ENCODE measurements at places on chromosomes 2 and 18. TPM values are rescaled to one million over a fixed set of nuclear protein-coding genes. Genes with fewer than 3 reads are reported as not detected.

Gene CCDC88A
- 87.5 TPM for total RNA-seq

Gene CDH2
- total RNA-seq, result 36.2 TPM

Gene CHRNG
- total RNA-seq, result not detected

Gene HOXD10
- not detected for total RNA-seq

Gene GPR35
- total RNA-seq, result 1.4 TPM

Gene CYS1
- total RNA-seq, result 0.07 TPM

DNA sequence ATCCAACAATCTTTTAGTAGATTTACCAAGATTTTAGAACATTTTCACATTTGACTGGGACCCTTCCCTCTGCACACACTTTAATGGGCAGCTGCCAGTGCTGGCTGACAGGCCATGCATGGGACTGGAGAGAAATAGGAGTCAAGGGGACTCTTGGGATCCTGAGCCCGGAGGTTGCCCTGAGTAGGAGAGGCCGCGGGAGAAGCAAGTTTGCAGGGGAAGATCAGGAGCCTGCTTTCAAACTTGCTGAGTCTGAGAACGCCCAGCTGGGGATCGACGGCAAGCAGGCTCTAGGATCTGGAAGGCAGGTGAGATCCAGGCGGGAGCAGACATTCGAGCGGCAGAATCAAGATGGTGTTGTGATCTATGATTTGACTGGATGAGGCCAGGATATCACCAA lies 186.1 kb downstream of the HDAC4 start:
- H3K36me3 ChIP-seq, result no peaks in the 10 kb centered on the region
- no peak overlapping the region for H3K27ac ChIP-seq
- no peak for DNase-seq
- no peaks in the 10 kb centered on the region for H3K27me3 ChIP-seq

- no peak overlapping the region for H3K27ac ChIP-seq
- no peak overlapping the region for H3K4me3 ChIP-seq
- H3K4me1 ChIP-seq, result no peaks in the 10 kb centered on the region
- H3K36me3 ChIP-seq, result peaks cover 100% of the 10 kb centered on the region
Measured at GRCh38 chr2:241235859-241236593, 47.5 kb downstream of the ANO7 start.

DNA sequence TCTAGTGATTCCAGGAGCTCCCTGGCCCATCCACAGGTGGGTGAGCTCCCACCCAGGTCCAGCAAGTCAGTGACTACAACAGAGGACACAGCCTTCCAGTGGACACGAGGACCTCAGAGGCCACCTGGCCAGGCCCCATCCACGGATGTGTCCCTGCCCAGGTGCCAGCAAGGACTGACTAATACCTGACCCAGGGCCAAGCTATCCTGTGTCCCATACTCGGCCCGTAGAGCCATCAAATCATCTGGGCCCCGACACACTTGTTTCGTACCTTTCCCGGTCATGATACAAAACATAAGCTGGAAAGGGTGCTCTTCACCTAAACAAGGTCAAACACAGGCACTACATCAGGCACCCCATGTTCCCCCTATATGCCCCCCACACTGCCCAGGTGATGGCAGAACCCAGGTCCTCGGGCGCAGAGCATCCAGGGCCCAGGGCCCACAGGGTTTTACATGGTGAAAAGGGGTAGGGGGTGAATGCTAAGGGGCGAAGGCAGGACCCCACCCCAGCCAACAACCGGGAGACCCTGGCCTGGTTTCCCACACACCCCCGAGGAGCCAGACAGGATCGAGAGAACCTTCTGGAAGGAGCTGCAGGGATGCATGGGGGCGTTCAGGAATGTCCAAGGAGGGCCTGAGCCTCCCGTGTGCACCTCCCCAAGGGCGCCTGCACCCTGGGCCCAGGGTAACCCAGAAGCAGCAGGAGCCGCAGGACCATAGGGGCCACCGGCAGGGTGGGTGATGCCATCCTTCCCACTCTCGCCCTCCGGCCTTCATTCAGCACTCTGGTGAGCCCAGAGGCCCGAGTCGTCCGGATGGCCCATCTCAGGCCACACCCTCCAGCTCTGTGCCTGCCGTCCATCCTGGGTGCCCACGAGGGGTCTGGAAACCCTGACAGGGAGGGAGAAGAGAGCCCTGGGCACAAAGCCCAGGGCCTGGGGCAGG lies 94.3 kb downstream of the HDAC4 start:
- H3K27ac ChIP-seq, result no peak overlapping the region
- H3K36me3 ChIP-seq, result no peaks in the 10 kb centered on the region
- no peaks in the 10 kb centered on the region for H3K27me3 ChIP-seq
- DNase-seq, result no peak
- no peaks in the 10 kb centered on the region for H3K4me1 ChIP-seq

DNA sequence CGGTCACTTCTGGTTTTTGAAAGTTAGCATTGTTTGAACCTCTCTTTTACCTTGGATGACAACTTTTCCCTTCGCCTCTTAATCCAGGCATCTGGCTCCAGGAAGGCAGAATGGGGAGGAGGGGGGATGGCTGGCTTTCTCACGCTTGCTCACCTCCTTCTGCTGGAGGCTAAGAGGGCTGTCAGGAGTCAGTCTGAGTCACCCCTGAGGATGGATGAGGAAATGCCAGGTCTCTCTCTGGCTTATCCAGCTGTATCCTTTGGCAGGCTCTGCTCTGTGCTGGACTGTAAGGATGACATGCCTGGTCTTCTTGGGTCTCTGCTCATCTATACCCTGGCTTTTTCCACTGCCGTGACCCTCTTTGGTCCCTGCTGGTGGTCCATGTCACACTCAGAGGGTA lies 142.9 kb upstream of the GYPC start:
- H3K27ac ChIP-seq, result no peak overlapping the region
- peaks cover 8% of the 10 kb centered on the region for H3K36me3 ChIP-seq
- H3K27me3 ChIP-seq, result no peaks in the 10 kb centered on the region
- H3K4me3 ChIP-seq, result no peak overlapping the region
- DNase-seq, result no peak

GRCh38 chr2:212667751-212668316 lies 129.2 kb upstream of the ERBB4 start:
- no peak overlapping the region for H3K27ac ChIP-seq
- H3K4me3 ChIP-seq, result no peak overlapping the region
- no peak for DNase-seq
- H3K36me3 ChIP-seq, result no peaks in the 10 kb centered on the region

DNA sequence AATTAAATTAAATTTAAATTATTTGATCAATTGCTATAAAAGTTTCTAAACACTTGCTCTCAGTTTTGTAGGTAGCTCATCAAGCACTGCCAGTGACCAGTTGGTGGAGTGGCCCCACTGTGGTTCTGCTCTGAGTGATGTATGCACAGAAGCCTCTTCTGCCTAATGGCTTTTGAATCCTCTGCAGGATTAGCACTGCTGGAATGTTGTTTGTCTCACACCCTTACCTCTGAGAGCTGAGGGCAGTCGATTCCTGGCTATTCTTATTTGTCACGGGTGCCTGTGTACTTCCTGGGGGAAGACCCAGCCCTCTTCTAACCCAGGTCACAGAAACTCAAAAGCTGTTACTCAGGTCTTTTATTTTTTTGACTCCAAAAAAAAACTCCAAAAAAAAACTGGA lies 9.5 kb downstream of the CAPN14 start:
- no peak overlapping the region for H3K27ac ChIP-seq
- H3K4me3 ChIP-seq, result no peak overlapping the region
- no peaks in the 10 kb centered on the region for H3K36me3 ChIP-seq
- no peaks in the 10 kb centered on the region for H3K4me1 ChIP-seq
- H3K27me3 ChIP-seq, result no peaks in the 10 kb centered on the region

GRCh38 chr2:8529706-8530277 lies 152.1 kb upstream of the ID2 start:
- H3K4me3 ChIP-seq, result no peak overlapping the region
- H3K27me3 ChIP-seq, result no peaks in the 10 kb centered on the region
- peaks cover 12% of the 10 kb centered on the region for H3K36me3 ChIP-seq
- H3K27ac ChIP-seq, result no peak overlapping the region
- H3K4me1 ChIP-seq, result peaks cover 6% of the 10 kb centered on the region

DNA sequence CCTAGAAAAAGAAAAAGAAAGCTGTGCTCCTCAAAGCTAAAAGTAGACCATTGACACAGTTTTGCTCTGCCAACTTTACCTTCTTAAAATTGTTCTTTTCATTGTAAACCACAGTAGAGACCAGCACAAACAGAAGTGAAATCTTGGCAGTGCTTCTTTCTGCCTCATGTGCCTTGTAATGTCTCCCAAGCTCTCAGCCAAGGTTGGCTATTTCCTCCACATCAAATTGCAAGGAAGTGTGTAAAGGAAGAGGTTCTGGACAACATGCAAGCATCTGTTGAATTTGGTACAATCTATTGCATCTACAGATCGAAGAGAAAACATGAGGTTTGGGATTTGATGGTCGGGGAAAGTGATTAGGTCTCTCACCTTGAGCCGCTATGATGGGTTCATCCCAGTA lies 83.3 kb upstream of the PNPT1 start:
- no peaks in the 10 kb centered on the region for H3K36me3 ChIP-seq
- H3K27me3 ChIP-seq, result no peaks in the 10 kb centered on the region
- H3K4me3 ChIP-seq, result no peak overlapping the region

DNA sequence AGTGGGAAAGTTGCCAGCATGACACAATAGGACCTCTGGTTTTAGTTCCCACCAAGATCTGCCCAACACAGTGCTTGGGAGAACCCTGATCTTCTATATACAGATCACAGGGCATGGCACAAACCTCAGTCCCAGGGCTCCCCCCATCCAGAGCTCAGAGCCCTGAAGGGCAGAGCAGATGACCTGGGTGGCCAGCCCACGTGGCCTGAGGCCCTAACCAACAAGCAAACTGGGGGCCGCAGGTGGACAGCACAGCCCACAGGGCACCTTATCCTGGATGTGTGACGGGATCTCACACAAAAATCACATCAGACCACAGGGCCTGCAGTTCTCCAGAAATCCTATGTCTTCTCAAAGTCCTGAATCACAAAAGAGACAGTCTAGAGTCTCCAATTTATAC lies 34.7 kb downstream of the CRACDL start:
- H3K4me1 ChIP-seq, result no peaks in the 10 kb centered on the region
- H3K27ac ChIP-seq, result no peak overlapping the region
- H3K36me3 ChIP-seq, result no peaks in the 10 kb centered on the region

DNA sequence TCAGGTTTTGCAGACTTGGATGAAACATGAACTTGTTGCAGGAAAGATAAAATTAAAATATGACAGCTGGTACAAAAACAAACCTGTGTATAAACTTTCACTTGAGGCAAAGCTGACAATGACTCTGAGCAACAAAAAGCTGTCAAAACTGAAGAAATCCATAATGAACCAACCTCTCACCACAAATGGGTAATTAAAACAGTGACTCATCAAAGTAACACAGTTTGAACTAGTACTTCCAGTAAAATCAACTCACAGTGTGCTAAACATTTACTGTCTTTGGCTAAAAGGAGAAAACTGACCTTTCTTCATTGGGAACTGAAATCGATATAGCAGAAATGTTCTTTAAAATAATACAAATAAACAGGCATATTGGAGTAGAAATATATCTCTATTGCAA lies 209.7 kb downstream of the WDPCP start:
- H3K4me3 ChIP-seq, result no peak overlapping the region
- no peak overlapping the region for H3K27ac ChIP-seq
- peaks cover 3% of the 10 kb centered on the region for H3K36me3 ChIP-seq
- no peaks in the 10 kb centered on the region for H3K27me3 ChIP-seq
- DNase-seq, result no peak

- no peaks in the 10 kb centered on the region for H3K27me3 ChIP-seq
- no peak overlapping the region for H3K27ac ChIP-seq
- H3K36me3 ChIP-seq, result no peaks in the 10 kb centered on the region
- DNase-seq, result no peak
Measured at GRCh38 chr2:128513116-128513960, 194.7 kb upstream of the HS6ST1 start.

GRCh38 chr2:43384143-43384542 lies 157.7 kb upstream of the ZFP36L2 start:
- H3K4me3 ChIP-seq, result no peak overlapping the region
- H3K36me3 ChIP-seq, result no peaks in the 10 kb centered on the region
- no peak overlapping the region for H3K27ac ChIP-seq

GRCh38 chr2:113964436-113964835 lies 74.5 kb downstream of the ACTR3 start:
- DNase-seq, result no peak
- no peak overlapping the region for H3K27ac ChIP-seq
- H3K4me1 ChIP-seq, result no peaks in the 10 kb centered on the region
- no peaks in the 10 kb centered on the region for H3K27me3 ChIP-seq

DNA sequence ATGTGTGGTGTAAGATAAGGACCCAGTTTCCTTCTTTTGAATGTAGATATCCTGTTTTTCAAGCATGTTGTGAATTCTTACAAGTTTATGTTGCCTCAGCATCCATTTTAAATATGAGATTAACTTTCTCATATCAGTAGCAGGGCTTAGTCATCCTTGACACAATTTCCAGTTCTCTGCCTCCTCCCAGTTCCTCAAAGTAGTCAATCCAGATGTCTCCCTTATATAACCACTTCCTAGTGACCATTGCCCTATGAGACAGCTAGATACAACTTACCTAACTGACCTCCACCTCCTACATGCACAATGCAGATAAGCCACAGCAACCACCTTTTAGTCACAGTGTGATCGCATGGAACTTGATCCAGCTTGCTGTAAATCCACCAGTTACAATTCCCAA lies 269.2 kb upstream of the ZNF521 start:
- no peak overlapping the region for H3K27ac ChIP-seq
- H3K4me3 ChIP-seq, result no peak overlapping the region
- H3K4me1 ChIP-seq, result no peaks in the 10 kb centered on the region
- H3K36me3 ChIP-seq, result no peaks in the 10 kb centered on the region

DNA sequence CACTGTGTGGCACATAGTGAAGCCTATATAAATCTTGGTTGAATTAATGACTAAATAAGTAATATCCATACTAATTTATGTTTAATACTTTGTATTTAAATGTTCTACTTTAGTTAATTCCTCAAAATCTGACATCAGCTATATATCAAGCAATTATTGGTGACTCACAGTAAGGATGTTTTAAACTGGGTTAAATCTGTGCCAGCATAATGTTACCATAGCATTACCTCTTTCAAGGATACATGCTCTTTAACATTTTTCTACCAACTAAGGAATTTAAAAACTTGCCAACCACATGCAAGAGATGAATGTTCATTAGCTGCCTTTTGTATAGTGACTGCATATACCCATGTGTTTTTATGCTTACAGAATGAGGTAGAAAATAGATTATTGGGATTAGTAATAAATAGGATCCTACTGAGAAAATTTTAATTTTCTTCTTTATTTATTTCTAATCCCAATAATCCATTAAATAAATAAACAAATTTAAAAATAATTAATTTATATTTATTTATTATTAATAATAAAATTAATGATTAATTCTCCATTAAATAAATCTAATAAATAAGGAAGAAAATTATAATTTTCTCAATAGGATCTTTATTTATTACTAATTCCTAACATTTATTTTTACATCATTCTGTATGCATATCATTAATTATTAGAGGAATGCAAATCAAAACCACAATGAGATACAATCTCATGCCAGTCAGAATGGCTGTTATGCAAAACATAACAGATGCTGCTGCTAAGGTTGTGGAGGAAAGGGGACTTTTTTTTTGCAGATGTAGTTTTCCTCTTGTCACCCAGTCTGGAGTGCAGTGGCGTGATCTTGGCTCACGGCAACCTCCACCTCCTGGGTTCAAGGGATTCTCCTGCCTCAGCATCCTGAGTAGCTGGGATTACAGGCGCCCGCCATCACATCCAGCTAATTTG lies 410.7 kb upstream of the DSEL start:
- H3K36me3 ChIP-seq, result no peaks in the 10 kb centered on the region
- H3K27ac ChIP-seq, result no peak overlapping the region
- H3K27me3 ChIP-seq, result no peaks in the 10 kb centered on the region
- no peaks in the 10 kb centered on the region for H3K4me1 ChIP-seq
- DNase-seq, result no peak
